ENCODE measurements at places on chromosomes 2 and 18.
A peak's percentile ranks its signal among the peaks of the same experiment; 100 is the strongest.

DNA sequence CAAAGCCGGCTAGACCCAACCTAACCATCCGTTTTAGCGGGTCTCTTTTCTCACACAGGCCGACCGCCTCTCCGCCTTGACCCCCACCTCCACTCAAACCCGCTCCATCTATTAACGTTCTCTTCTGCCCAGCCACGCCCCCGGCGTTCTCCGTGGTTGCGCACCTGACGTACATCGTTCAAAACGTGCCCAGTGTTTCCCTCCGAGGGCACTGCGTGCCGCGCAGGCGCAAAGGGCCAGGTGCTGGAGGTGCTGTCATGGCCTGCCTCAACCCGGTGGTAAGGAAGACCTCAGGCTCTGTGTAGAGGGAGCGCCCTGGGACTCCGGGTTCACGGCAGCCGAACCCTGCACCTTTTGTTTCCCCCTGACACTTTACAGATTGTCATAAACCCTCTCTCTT is at the start of gene GTF2A1L:
TSS of gene GTF2A1L (plus strand) at position 239 of the 400 bp plus-strand sequence. CDS start at position 258, 19 bp downstream.
- no peak for DNase-seq

DNA sequence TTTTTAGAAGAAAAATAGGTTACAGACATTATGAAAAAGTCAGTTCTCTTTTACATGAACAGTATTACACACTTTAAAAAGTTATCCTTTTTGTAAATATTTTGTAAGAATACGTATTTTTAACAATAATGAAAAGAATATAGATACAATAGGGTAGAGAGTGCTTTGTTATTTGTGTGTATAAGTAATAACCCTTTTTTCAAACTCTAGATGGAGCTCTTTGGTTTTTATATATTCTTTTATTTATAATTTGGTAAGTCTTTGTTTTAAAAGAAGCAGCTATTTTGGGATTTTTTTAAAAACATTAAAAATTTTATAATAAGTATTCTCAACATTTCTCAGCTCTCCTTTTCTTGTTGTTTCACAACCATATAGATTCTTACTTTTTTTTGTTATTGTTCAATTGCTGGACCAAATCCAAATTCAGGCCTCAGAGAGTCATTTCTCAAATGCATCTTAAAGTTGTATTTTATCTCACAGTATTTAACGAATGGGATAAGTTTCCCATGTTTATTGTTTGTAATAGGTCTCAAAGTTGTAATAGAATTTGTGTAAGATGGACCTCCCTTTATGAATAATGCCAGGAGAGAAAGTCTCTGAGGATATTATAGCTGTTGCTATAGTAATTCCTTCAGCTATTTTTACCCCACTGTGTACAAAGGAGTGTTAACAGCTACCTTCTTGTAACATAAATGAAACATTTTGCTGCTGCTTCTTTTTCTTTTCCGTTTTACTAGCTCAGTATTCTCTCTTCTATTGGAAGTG is 46.4 kb downstream of the ACYP2 start:
- no peak for DNase-seq

DNA sequence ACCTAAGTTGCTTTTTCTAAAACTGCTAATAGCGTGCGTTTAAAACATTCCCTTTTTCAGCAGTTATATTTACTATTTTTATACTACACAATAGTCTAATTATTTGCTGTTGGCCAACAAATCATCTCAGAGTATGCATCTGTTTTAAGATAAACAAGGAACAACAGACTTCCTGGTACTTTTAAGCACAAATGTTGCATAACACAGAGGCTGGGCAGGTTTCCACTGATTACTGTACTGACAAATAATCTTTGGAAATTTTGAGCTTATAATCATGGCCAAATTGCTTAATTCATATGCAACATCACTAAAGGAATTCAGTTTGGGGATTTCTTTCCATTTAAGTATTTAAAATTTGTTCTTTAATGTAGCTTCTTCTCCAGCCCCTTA is 737.4 kb upstream of the SALL3 start:
- DNase-seq: no peak

- no peak for DNase-seq
Measured at GRCh38 chr18:72160510-72161445, 383.4 kb downstream of the CBLN2 start.

GRCh38 chr2:23639406-23639982 is 254.5 kb downstream of the KLHL29 start:
- DNase-seq: no peak

- no peak for DNase-seq
Measured at GRCh38 chr2:40953341-40953740, 501.5 kb upstream of the SLC8A1 start.

DNA sequence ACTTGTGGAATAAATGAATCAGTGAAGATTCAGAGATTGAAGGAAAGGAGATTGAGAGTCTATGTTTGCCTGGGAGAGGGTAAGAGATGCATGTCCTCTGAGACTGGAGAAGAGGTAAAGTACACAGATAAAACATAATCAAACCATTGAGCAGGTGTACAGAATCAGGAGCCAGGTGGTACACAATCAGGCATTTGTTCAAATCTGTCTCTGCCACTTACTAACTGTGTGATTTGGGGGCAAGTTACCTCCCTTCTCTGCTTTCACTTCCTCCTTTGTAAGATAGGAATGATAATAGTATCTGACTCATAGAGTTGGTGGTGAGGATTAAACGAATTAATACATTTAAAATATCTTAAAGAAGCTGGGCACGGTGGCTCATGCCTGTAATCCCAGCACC is 94.0 kb downstream of the CDK15 start:
- no peak for DNase-seq

DNA sequence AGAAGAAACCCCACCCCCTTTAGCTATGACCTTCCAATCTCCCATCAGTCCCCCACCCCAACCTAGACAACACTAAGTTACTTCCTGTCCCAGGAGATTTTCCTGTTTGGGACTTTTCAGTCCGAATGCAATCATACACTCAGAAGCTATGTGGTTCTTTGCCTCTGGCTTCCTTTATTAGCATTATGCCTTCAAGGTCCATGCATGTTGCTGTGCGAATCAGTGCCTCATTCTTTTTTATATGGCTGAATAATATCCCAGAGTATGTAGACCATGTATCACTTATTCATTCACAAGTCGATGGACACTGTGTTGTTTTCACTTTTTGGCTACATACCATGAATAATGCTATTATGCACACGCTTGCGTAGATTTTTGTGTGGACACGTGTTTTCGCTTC is 292.1 kb upstream of the HDAC4 start:
- no peak for DNase-seq

GRCh38 chr18:11688972-11689668 is at the start of gene GNAL:
GNAL (plus strand) TSS chr18:11689264; CDS start chr18:11689564, 300 bp downstream.
- peak; percentile 67 for DNase-seq

DNA sequence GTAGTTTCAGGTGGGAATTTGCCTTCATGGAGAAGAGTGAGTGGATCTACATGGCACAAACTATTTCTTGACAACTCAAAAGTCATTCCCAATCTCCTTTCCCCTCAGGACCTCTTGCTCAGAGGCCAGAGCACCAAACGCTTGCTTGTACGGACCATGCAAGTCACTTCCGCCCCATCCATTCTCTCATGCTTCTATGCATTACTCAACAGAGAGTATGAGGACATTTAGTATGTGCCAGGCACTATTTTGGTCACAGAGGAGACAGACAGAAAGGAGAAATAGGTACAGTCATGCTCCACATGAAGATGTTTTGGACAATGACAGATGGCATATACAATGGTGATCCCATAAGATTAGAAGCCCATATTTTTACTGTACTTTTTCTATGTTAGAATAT is 117.5 kb downstream of the ACTR3 start:
- DNase-seq: no peak

DNA sequence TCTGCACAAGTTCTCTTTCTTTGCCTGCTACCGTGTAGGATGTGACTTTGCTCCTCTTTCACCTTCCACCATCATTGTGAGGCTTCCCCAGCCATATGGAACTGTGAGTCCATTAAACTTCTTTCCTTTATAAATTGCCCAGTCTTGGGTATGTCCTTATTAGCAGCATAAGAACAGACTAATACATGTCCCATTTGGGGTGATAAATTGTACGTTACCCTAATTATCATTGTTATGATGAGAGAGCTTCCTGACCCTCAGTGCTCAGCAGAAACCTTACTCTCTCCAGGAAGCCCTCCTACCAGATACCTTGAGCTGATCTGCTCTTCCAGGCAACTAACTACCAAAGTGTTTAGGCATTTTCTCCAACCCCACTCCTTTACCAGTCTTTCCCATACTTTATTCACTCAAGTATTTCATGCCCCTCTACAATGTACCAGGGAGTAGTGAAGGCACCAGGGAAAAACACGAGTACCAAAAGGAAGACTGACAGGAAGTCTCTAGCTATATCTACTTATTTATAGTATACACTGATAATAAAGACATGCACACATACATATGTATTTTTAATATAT is 196.2 kb downstream of the MYCN start:
- DNase-seq: no peak

- DNase-seq: peak; percentile 70
Measured at GRCh38 chr2:143259368-143259958, 130.2 kb downstream of the ARHGAP15 start.

- no peak for DNase-seq
Measured at GRCh38 chr18:77019641-77020040, 112.9 kb downstream of the MBP start.

DNA sequence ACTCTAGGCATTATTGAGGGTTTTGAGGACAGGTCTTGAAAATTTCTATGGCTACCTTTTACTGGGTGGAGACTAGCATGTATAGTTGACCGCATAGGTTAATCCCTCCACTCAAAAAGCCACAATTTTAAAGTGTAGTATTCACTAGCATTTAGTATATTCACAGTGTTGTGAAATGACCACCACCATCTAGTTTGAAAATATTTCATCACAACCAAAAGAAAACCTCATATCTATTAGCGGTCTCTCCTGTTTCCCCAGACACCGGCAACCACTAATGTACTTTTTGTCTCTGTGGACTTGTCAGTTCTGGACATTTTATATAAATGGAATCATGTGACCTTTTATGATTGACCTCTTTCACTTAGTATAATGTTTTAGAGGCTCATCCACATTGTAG is 53.9 kb downstream of the MSH2 start:
- no peak for DNase-seq

DNA sequence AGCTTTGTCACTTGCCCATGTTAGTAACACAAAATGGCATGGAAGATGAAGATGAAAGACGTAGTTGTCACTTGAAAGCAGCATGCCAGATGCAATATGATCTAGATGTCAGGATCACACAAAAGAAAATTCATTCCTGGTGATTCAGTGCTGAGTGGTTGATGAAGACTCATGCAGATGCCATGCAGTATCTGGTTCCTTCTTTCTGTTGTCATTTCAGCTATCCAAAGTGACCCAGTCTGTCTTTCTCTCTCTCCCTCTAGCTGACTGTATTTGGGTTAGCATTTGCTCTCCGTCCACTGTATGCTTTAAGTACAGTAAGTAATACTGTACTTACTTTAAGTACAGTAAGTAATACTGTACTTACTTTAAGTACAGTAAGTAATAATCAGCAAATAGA is 50.4 kb downstream of the TTN start:
- DNase-seq: no peak

- no peak for DNase-seq
Measured at GRCh38 chr2:190468814-190469569, 60.8 kb downstream of the MFSD6 start.

- no peak for DNase-seq
Measured at GRCh38 chr2:233439191-233439590, 84.9 kb downstream of the DGKD start.

DNA sequence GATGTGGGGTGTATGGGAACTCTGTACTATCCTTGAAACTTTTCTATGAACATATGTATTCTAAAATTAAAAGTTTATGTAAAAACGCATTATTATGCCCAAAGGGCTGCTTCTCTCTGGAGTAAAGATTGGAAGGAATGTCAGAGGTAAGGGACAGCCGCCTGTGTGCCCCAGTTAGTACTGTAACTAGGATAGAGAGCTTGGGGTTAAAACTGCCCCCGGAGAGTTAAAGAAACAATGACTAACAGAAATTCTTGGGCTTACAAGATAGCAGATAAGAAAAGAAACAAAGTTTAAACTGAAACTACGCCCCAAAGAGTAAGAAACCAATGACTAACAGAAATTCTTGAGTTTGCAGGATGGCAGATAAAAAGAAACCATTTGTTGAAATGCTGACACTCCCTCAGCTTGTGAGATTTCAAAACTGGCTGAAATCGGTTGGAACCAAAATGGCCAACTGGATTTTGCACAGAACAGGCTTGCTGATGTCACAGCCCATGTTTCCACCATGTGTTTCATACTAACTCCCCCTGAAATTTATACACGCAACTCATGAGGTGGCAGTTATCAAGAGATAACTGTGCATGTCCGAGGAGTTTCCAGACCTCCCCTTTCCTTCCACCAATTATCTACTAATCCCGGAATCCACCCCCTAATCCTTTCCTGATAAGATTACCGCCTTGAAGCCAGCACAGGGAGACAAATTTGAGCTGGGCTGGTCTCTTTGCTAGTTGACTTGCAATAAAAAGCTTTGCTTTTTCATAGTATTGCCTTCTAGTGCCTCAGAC is 8.7 kb upstream of the TXNDC2 start:
- no peak for DNase-seq

- DNase-seq: no peak
Measured at GRCh38 chr2:239360421-239361310, 40.2 kb downstream of the HDAC4 start.

DNA sequence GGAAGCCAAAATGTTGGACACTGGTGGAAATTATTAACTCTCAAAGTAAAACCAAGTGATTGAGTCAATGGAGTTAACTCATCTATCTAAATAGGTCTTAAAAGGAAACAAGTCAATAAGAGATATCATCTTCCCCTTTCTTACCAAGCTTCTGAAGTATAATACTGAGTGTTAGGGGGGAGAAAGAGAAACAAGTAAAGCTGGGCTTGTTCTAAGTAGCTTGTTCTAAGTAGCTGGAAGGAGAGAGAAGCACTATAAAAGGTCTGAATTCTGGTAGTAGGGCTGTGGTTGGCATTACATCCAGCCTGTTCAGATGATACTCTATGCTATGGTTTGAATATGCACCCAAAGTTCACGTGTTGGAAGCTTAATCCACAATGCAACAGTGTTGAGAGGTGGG is 26.8 kb downstream of the YES1 start:
- DNase-seq: no peak

- DNase-seq: no peak
Measured at GRCh38 chr2:95578539-95578938, 13.3 kb upstream of the TRIM43 start.

GRCh38 chr2:181788897-181789555 is 102.5 kb upstream of the ITPRID2 start:
- no peak for DNase-seq

- no peak for DNase-seq
Measured at GRCh38 chr2:203492965-203493364, 42.1 kb downstream of the RAPH1 start.

- DNase-seq: no peak
Measured at GRCh38 chr2:100166701-100167100, 24.3 kb upstream of the AFF3 start.

Measured in stimulated activated naive CD8-positive, alpha-beta T cell treated with anti-CD3 and anti-CD28 coated beads, Interleukin-15, amount 100 ng/mL, for 72 hours (primary cell).